T-helper 1 cell (primary cell): ENCODE measurements at places on chromosomes 6 and 20.

DNA sequence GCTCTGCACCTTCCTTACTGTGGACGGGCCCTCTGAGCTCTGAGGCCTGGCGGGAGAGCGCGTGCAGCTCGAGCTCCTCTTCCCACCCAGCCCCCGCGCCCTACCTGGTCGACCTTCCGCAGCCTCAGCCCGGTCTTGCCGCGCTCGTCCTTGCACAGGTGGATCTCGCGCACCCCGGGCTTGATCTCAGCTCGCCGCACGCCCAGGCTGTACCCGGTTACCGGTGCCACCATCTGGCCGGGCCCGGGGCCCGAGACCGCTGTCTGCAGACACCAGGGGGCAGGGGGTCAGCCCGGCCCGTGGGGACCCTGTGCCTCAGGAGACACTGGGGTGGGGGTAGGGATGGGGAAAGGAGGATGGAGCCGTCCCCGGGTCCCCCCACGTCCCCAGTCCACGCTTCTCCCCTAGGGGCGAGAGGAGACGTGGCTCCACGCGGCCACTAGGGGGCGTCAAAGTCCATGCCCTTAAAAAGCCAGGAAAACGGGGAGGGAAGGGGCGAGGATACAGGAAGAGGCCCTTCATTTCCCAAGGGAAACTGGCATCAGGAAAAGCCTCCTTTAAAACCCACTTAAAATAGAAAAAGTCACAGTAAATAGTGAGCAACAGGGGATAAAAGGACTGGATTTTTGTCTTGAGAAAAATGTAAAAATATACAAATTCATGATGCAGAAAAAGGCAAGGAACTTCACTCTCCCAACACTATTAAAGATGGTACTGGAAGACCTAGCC lies 15.5 kb downstream of the SDCBP2 start:
- peak; percentile 46 for DNase-seq

GRCh38 chr6:28371280-28371679 lies 21.5 kb downstream of the ZKSCAN3 start:
- DNase-seq: no peak

GRCh38 chr20:34705397-34706301 lies 1.5 kb downstream of the TP53INP2 start:
- DNase-seq: no peak

DNA sequence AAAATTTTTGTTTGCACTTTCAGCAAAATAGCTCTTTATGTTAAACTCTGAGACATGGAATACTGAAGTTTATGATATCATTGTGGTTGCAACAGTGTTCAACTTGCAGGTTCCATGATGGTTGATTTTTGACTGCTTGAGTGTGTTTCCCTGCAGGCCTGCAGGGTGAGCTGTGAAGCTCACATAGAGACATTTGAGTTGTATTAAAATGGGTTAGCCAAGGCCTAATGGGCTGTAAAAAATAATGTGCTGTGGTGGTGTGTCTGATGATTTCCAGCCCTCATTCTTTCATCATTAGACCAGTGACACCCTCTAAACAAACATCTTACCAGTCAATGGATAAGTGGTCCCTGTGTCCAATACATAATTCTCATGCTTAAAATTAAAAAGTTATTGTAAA lies 321.4 kb downstream of the FARS2 start:
- no peak for DNase-seq

DNA sequence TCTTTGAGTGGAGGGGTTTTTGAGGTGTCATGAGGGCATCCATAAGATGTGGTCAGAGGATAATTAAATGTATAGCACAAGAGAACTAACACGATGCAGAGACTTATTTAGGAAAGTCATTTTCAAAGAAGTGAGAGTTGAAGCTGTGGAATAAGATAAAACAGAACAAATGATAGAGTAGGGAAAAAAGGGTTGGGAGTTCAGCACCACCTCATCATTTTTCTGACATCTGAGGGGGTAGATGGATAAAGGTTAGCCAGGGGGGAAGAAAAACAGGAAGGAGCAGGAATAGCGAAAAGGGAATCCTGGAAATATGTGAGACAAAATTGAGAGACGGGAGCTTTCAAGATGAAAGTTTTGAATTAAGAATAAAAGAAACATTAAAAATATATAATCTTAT lies 434.2 kb downstream of the NKAIN2 start:
- no peak for DNase-seq

- DNase-seq: no peak
Observed at GRCh38 chr6:81747327-81747726, 5.2 kb downstream of the TENT5A start.

DNA sequence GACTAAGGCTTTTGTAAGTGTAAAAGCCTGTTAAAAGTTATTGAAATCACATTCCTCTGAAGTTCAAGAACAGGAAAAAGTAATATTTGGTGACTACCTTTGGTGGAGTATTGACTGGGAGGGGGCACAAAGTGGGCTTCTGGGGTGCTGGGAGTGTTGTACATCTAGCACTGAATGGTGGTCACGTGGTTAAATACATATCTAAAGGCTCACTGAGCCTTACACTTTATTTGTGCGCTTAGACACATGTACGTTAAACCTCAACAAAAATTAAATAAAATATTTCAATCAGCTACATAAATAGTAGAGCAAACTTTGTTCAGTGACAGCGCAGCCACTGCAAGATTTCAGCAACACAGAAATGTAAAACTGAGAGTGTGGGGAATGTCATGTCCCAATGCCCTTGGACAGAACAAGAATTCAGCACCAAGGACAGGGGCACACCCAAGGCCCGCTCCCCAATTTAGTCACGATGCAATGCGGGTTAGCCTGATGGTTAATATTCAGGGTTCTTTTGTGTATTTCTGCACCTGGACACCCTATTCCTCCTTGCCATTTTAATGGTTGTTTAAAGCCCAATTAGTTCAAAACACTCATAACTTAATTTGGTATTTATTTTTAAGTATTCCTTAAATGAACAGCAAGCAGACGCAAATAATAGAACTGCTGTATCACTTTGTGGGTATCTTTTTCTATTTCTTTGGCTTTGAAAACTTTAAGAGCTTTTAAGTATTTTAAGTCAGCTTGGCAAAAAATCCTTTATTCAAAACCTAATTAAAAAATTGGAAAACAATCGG lies 37.4 kb downstream of the ANGPT4 start:
- no peak for DNase-seq

GRCh38 chr6:142301651-142302391 lies at the start of gene ADGRG6:
Gene ADGRG6, plus strand, starts transcription at chr6:142302007. Its CDS starts 323 bp downstream, at chr6:142302330.
- DNase-seq: peak; percentile 15

DNA sequence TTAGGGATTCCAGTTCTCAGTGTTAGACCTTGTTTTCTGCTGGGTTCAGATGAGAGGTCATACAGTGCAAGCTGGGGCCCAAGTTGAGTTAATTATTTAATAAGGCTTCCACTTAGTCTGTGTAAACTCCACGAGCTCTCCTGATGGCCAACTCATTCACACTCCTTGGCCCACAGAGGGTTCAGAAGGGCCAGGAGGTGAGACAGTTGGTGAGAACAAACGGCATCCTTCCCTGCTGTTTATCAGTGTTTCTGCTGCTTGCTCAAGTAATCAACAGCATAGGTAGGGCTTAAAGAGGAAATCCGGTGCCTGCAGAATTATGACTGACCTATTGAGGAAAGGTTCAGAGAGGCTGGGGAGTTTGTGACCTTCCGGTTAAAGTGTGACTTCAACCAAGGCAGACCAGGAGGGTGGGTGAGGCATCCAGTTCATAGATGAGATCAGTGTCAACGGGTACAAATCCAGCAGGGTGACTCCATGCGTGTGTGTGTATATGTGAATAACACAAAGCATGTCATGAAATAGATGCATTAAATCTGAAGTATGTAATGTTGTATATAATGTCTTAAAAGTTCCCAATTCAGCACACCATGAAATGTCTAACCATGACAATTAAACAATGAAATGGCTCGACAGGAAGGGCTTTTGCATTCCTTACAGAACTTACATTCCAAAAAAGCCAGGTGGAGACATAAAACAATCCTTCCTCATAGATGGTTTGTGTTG lies 37.4 kb upstream of the BCAS1 start:
- DNase-seq: no peak

GRCh38 chr6:8069151-8069550 lies 5.0 kb upstream of the BLOC1S5 start:
- no peak for DNase-seq

DNA sequence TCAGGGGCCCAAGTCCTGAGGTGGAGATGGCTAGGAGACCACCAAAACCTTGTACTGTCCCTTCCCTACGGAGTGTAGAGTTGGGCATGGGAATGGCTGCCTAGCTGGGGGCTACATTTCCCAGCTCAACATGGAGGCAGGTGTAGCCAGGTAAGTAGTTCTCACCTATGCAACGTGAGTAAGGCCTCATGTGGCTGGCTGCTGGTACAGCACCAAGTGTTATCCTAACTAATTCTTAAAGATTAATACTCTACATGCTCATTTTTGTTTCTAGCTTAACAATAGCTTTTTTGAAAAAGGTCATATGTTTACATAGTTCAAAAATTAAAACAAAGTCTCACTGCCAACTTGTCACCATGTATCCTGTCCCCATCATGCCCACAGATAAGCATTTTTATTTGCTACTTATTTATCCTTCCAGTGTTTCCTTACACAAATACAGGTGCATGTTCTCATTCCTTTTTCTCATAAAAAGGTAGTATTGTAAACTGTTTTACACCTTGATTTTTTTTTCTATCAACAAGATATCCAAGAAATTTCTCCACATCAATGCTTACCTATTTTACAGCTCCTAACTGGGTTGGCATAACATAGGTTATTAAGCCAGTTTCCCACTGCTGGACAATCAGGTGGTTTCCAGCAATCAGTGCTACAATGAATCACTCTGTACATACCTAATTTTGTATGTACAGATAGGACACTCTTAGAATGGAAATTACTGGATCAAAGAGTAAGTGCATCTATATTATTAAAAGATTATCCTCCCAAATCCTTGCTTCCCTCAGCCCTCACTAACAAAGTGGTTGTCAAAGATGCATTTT lies 25.5 kb downstream of the ABHD12 start:
- DNase-seq: no peak

GRCh38 chr6:156839591-156840001 lies 62.4 kb downstream of the ARID1B start:
- DNase-seq: no peak

DNA sequence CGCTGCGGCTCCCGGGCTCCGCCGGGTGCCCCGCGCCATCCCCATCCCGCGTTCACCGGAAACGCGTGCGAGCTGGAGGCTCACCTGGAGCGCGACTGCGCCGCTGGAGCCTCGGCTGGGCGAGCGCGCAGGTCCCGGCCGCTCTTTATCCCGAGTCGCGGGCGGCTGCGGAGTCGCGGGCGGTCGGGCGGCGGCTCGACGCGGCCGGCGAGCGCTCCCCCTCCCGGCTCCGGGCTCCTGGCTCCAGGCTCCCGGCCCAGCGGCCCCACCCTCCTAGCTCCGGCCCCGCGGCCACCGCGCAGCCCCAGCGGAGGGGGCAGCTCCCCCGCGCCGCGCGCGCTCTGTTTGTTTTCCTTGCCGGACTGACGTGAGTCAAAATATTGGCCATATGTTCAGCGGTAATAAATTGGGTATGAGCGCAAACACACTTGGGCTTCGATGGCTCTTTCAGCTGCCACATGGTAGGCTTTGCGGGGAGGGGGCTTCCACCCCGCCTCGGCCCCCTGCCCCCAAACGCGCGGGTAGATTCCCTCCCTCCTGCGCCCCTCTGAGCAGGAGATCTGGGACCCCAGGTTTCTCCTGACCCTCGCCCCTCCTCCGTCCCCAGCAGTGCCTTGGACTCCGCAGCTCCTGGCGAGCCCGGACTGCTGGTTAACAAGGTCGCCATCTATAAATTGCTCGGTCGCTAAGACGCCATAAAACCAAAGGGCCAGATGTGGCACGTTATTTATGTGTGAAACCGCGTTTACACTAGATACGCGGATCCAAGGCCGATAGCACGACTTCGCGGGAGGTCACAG lies 8.8 kb upstream of the NKX2-2 start:
- DNase-seq: no peak

GRCh38 chr6:90045535-90045934 lies 151.3 kb downstream of the GJA10 start:
- no peak for DNase-seq

DNA sequence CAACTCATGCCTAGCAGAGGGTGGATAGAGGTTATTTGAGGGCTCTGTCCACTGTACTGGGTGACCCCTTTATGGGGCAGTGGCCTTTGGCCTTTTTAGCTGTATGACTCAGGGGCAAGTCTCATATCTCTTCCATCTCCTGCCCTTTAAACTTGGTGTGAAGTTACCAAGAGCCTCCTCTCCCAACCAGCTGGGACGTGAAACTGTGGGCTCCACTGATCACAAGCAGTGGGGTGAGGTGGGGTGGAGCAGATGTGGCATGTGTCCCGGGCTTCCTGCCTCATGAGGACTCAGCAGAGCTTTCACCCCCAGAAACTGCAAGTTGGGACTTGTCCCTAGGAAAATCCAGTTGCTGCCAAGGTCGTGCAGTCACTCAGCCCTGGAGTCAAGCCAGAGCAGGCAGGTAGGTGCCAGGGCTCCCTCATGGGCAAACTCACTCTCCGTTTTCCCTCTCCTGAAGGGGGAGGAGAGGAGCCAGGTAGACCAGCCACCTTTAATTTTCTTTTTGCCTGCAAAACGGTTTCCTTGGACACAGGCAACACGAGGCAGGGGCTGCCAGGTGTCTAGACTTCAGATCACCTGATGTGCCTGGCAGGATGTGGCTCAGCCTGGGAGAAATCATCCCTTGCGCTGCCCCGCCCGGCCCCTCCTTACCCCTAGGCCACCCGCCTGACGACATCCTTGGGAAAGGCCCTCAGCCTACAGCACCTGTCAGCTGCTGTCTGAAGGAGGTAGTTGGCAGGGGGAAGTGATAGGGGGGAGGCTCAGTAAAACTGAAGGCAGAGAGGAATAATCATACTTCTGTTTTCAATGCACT lies 4.0 kb downstream of the CDKN1A start:
- peak; percentile 86 for DNase-seq

- no peak for DNase-seq
Observed at GRCh38 chr6:43963877-43964658, 163.2 kb downstream of the MRPL14 start.

GRCh38 chr6:124987291-124987690 lies 25.1 kb downstream of the RNF217 start:
- no peak for DNase-seq
